ENCODE measurements at places on chromosomes 13 and 19.

DNA sequence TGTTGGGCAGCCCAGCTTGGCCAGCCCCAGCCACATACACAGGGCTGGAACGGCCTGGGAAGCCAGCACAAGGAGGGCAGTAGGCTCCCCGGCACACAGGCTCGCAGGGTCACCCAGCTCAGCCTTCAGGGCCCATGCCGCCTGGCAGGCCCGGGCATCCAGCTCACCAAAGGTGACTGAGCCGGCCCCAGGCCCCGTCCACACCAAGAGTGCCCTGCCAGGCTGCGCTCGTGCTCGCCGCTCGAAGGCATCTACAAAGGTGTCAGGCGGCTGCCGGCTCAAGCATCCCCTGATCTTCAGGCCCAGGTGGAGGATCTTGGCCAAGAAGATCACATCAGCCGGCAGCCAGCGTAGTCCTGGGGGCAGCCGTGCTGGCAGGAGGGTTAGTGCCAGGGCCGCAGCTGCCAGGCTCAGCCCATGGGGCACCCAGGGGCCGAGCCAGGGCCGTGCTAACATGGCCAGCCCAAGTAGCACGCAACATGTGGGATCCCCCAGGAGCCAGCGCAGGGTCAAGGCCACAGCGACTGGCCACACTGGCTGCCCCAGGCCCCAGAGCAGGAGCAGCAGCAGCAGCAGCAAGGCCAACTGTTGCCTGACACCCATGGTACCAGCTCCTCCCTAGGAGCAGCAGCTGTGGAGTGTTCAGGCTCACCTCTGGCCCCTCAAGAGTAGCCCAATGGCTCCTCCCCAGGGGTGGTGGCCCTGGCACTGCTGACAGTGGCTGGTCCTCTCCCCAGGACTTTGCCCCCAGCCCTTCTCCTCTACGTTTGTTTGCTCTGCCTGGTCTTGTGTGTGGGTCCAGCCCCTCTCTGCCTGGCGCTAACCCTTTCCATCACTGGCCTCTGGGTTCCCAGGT is at the start of gene SLC27A5:
TSS of gene SLC27A5 (minus strand) at position 640 of the 856 bp plus-strand sequence. CDS start at position 603, 37 bp downstream.
- DNase-seq: no peak

- no peak for DNase-seq
Measured at GRCh38 chr19:55158423-55158822, 891 bp upstream of the TNNI3 start.

DNA sequence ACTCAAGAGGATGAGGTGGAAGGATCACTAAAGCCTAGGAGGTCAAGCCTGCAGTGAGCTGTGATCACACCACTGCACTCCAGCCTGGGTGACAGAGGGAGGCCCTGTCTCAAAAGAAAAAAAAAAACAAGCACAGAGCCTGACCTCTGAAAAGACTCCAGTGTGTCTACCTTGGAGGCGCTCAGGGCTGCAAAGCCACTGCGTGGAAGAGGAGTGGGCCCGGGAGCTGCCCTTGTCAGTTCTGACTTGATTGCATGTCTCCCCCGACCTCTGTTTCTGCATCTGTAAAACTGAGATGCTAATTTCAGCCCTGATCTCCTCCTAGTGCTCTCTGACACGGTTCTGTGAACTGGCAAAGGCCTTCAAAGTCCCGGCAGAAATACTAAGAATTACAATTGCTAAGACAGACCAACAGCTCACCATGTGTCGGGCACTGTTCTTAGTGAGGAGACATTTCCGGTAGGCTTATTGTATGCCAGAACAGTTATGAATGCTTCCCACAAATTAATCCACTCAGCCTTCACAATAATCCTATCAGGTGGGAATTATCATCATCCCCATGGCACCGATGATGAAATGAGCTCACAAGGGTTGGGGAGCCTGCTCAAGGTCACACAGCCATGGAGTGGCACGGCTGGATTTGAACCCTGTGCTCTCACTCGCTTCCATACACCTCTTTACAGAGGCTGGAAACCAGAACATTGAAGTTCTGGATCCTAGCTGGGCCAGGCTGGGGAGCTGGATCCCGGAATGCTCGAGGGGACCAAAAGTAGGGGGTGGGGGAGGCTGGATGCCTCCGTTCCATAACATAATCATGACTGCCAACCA is 3.5 kb downstream of the AKT2 start:
- DNase-seq: no peak

DNA sequence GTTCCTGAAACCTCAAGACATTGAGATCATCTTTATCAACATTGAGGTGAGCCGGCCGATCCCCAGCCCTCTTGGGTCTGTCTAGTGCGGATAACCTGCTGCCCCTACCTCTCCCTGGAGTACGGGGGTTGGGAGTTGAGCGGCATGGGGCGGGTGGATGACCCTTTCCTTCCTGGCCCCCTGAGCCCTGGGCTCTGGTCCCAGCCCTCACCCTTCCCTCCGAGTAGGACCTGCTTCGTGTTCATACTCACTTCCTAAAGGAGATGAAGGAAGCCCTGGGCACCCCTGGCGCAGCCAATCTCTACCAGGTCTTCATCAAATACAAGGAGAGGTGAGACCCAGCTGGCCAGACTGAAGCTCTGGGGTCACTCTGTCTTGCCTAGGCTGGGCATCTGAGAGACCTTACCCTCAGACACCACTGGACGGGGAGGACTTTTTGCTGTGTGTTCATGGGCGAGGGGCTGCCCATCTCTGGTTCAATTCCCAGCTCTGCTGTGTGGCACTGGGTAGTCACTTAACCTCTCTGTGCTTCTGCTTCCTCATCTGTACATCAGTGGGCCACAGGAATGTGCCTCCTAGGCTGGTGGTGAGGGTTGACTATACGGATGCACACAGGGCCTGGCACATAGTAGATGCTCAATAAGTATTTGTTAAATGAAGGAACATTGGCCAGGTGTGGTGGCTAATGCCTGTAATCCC is 52.7 kb downstream of the VAV1 start:
- no peak for DNase-seq

- no peak for DNase-seq
Measured at GRCh38 chr19:31681121-31681520, 331.9 kb upstream of the TSHZ3 start.

GRCh38 chr13:19645000-19645399 is 11.5 kb downstream of the MPHOSPH8 start:
- DNase-seq: no peak

DNA sequence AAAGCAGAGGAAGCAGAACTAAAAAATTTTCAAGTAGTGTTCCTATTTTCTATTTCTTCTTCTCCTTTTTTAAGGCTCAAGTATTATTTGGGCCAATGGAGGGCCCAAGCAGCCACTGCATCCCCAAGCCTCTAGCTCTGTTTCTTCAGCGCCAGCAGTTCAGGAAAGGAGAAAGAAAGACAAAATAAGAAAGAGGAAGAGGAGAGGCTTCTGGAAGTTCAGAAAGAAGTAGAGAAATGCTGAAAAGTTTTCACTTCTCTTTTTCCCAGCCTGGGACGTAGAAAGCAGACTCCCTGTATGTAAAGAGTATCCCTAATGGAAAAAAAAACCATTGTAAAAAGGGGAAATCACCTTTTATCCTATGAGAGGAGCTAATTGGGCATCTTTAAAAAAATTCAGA is 165.5 kb upstream of the KLF12 start:
- no peak for DNase-seq

- DNase-seq: no peak
Measured at GRCh38 chr13:94345374-94346195, 133.9 kb downstream of the DCT start.

DNA sequence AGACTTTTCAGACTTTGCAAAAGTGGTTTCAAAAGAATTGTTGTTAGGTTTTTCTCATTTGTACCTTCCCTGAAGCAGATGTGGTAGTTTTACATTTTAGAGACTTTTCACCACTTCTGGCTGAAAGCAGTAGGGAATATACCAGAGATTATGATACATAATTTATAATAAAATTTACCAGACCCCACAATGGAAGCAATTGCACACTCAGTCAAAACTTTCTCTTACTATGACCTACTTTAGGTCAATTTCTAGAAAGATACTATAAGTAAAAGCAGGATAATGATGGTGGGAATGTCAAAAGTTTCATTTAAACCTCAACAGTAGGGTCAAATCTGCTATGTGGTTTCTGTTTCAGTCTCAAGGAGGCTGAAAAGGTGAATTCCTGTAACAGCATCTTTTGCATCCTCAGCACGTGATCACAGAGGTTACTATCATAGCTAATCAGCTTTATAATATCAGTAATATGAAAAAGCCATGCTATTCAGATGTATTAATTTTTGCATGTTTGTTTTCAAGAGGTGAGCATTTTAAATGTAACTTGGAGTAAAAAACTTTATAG is 26.9 kb downstream of the PCCA start:
- no peak for DNase-seq

DNA sequence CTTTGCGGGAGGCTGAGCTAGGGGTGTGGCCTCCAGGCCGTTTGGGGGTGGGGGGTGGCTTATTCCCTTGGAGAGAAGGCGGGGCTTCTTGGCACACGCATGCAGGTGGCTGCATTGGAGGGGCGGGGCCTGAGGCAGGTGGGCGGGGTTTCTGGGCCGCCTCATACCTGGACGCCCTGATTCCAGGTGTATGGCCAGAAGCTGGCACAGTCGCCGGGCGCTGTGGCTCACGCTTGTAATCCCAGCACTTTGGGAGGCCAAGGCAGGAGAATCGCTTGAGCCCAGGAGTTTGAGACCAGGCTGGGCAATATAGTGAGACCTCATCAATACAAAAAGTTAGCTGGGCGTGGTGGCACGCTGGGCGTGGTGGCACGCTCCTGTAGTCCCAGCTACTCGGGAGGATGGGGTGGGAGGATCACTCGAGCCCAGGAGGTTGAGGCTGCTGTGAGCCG is 7.8 kb downstream of the ABCA7 start:
- no peak for DNase-seq

- no peak for DNase-seq
Measured at GRCh38 chr19:19514215-19514657, 1.1 kb downstream of the TSSK6 start.

DNA sequence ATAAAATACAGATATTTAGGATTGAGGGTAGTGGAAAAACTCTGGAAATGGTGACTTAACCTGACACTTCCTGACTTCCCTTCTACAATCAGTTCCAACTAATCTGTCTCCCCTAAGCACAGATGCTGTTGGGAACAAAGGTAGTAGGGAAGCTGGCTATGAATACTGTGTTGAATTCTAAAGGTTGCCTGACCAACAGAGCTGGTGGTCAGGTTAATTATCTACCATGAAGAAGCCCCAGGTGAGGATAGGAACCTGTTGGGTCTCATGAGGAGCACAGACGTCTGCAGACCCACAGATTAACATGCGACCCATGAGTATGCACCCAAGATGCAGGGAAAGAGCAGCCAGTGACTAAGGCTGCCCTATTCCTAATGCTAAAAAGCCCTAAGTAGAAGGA is 172.3 kb downstream of the DIAPH3 start:
- no peak for DNase-seq

DNA sequence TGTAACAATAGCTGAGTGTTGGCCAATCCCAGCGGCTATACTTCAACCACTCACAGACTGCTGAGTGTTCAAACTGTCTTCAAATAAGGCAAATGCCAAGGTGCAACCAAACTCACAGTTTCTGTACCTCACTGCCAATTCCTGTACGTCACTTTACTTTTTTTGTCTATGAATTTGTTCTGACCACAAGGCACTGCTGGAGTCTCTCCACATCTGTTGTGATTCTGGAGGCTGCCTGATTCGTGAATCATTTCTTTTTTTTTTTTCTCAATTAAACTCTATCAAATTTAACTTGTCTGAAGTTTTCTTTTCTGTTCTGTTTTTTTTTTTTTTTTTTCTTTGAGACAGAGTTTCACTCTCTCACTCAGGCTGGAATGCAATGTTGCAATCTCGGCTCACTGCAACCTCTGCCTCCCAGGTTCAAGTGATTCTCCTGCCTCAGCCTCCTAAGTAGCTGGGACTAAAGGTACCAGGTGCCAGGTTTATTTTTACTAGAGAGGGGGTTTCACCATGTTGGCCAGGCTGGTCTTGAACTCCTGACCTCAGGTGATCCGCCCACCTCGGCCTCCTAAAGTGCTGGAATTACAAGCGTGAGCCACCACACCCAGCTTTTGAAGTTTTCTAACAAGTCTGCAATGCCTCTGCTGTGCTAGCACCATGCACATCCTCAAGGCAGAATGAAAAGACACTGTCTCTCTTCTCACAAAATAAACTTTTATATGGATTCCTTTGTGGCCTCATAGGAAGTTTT is 401.7 kb downstream of the IRS2 start:
- DNase-seq: no peak

GRCh38 chr13:59680429-59681024 is 483.2 kb downstream of the DIAPH3 start:
- no peak for DNase-seq

DNA sequence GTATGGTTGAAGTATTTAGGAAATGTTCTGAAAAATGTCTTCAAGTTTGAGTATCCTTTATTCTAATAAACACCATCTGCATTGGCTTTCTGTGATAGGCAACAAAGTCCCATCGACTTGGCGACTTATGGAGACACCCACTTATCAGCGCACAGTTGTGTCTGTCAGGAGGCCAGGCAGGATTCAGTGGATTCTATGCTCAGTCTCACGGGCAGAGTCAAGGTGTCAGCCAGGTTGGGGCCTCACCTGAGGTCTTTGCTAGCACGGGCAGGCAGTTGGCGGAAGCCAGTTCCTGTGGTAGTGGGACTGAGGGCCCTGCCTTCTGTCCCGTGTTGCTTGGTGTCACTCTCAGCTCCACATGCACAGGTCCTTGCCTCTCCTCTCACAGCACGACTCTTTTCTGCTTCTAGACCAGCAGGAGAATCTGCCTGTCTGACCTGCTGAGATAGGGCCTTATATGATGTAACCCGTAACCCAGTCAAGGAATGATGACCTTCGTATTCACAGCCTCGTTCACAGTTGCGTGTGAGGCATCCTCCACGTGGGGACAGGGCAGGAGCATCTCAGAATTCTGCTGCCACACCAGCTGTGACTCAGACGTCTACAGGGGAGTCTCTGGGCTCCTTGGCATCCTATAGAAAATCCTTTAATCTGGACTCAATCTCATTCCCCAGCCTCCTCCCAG is 10.0 kb downstream of the CUL4A start:
- no peak for DNase-seq

GRCh38 chr19:38015216-38015615 is 108.2 kb downstream of the SIPA1L3 start:
- no peak for DNase-seq

GRCh38 chr19:54138489-54139256 is 1.1 kb downstream of the CNOT3 start:
- no peak for DNase-seq

GRCh38 chr19:6138066-6138465 is 2.6 kb downstream of the ACSBG2 start:
- no peak for DNase-seq

- DNase-seq: peak; percentile 88
Measured at GRCh38 chr19:4576016-4576933, 16.8 kb upstream of the SEMA6B start.

GRCh38 chr19:52094526-52095130 is 937 bp downstream of the ZNF841 start:
- peak; percentile 2 for DNase-seq

DNA sequence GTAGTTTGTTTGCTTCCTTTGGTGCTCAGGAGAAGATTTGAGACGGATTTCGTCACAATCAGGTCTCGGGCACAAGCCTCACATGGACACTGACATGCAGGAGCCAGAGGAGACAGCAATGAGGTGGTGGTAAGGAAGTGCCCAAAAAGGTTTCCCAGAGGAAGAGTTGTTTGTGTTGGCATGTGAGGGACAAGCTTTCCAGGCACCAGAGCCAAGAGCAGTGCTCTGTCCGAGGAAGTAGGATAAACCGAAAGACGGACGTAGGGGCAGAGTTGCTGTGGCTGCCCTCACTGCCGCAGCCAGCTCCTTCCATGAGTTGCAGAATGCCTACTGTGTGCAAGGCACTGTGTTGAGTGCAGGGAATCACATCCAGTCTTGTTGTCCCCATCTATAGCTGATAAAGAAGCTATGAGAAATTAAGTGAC is 27.7 kb downstream of the SAE1 start:
- no peak for DNase-seq

GRCh38 chr19:53907690-53908089 is 1.4 kb upstream of the CACNG7 start:
- no peak for DNase-seq
